ENCODE measurements at places on chromosomes 16 and 17.

- peak; percentile 79 for DNase-seq
Measured at GRCh38 chr17:74972107-74972972, at the start of gene HID1. TSS of gene HID1 (minus strand) at chr17:74972759. CDS start at chr17:74972656, 103 bp downstream.

DNA sequence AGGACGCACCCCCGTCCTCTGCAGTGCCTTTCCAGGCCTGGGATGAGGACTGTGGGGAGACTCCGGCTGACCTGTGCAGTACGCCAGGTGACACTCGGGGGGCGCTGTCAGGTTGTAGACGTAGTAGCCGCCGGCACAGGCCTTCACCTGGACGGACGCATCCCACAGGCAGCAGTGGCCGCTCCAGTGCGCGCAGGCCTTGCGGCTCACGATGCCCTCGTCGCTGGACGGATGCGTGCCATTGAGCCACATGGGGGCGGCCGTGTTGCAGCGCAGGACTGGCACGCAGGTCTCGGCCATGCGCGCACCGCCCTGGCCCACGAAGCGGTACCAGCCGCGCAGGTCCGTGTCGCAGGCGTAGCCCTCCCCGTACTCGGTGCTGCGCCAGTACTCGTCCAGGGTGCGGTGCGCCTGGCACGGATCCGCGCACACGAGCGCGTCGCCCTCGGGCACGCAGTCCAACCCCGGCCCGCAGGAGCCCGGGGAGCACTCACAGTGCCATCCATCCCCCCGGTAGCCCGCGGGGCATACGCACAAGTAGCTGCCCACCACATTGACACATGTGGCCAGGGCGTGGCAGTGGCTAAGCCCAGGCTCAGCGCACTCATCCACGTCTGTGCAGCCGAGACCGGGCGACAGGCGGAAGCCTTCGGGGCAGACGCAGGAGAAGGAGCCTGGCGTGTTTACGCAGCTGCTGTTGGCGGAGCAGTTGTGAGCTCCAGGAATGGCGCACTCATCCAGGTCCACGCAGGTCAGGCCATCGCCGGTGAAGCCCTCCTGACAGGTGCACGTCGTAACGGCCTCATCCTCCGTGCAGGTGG is 3.9 kb downstream of the UMOD start:
- no peak for DNase-seq

GRCh38 chr17:57597531-57598453 is 147.3 kb downstream of the CCDC182 start:
- DNase-seq, result no peak

- DNase-seq, result no peak
Measured at GRCh38 chr17:73584049-73584448, 60.2 kb downstream of the SDK2 start.

DNA sequence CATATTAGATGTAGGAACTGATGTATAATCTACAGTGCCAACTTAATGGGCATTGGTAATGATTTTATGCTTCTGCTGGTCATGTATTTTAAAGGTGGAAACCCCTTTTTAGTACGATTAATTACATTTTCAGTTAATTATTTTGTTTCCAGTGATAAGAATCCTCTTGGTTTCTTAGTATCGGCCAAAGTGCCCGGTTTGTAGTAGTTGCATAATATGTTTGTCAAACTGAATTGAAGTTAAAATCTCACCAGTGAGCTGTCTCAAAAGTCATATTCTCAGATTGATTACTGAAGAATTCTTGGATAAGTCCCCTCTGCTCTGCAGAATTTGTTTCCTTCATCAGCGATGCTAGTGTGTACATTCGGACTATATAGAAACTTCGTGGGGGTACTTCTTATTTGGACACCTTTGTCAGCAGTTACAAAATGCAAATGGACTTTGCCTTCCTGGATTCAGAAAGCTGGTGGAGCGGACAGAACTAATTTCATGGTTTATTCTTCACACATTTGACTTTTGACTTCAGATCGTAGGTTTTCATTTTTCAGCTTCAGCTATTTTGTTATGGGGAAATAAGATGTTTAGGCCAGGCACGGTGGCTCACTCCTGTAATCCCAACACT is 28.2 kb downstream of the SLC47A1 start:
- DNase-seq, result no peak

- DNase-seq, result no peak
Measured at GRCh38 chr17:31788956-31789355, 70.1 kb downstream of the COPRS start.

- peak; percentile 6 for DNase-seq
Measured at GRCh38 chr17:309361-309888, 43.2 kb downstream of the RPH3AL start.

GRCh38 chr17:16991349-16992009 is 19.6 kb upstream of the TNFRSF13B start:
- DNase-seq, result peak; percentile 82

- DNase-seq, result no peak
Measured at GRCh38 chr17:41777574-41778188, 8.8 kb downstream of the JUP start.

DNA sequence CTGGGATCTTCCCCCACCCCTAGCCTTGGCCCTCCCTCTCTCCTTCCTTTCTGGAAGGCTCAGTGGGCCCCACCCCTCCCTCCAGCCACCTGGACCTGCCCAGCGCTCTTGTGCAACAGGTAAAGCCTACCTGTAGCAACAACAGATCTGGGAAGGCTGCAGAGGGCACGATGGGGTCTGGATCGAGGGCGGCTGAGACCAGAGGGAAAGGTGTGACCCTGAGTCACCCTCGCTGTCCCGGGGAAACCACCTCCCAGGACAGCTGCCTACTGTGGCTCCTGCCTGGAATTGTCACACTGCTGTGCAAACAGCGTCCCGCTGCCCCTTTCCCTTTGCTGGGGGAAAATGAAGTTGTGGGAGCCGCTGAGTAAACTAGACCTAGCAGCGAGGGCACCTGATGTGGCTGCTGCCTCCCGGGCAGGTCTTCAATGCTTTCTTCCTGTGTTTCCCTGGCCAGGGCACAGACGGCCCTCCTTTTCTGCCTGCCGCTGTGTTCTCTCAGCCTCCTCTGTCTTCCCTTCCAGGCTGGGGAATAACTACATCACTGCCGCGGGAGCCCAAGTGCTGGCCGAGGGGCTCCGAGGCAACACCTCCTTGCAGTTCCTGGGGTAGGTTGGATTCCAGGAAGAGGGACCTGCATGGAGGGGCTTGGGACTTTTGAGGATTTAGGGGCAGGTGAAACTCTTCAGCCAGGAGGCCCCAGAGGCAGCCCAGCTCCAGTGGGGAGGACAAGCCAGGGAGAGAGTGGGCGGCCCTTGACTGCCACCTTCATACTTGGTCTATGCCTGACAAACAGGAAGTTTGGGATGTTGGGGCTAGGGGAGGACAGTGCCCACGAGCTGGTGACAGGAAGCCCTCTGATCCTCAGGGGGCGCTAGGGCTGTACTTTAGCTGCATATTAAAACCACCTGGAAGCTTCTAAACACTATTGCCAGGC is 22.2 kb upstream of the CYLD start:
- no peak for DNase-seq

DNA sequence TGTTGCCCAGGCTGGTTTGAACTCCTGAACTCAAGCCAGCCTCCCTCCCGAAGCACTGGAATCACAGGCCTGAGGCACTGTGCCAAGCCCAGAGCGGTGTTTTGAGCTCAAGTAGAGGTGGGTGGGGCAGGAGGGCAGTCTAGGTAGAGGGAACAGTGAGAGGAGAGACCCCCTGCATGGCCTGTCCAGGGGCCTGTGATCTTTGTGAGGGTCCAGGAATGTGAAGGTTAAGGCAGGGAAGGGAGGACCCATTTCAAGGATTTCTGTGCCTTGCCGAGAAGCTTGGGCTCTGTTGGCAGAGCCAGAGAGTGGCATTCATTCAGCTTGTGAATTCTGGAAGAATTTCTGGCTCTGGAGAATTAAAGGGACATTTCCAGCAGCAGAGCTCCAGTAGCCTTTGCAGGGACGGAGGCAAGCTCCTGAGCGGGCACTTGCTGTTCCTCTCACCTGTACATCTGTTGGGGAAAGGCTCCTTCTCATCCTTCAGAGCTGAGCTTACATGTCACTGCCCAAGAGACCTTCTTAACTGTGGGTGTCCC is 2.7 kb downstream of the WWOX start:
- DNase-seq, result no peak

GRCh38 chr17:80327518-80327917 is 66.9 kb downstream of the RNF213 start:
- no peak for DNase-seq

DNA sequence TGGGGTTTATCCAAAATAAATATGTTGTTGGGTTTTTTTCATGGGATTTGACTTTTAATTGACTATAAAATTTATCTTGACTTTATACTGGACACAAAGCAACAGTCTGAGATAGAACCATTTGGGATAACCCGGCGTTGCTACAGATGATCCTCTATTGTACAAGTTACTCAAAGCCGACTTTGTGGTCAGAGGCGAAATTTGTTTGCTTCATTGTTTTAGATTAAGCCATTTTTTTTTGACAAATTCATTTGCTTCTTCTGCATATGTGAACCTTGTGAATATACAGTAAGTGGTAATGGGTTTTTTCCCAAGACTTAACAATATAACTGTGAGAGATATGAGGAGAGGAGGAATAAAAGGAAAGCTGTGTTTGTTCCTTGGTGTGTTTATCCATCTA is 11.8 kb downstream of the MYO1D start:
- DNase-seq, result no peak

GRCh38 chr17:58534901-58535421 is 20.5 kb upstream of the MTMR4 start:
- no peak for DNase-seq

DNA sequence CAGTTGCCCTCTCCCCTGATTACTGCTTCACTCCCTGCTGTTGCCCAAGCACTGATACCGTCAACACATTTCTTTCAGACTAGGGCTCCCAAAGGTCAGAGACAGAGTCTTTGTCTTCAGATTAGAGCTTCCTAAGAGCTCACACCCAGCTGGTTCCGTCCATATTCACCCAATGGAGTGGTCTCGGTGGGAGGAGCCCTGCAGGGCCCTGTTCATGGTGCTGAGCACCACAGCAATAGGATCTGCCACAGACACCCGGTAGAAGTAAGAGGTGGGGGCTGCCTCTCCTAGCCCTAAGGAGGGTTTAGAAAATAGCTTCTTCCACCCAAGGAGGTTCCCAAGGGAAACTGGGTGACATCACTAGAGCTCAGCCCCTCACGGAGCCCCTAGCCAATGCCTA is 128.3 kb downstream of the CCDC144A start:
- DNase-seq, result no peak

DNA sequence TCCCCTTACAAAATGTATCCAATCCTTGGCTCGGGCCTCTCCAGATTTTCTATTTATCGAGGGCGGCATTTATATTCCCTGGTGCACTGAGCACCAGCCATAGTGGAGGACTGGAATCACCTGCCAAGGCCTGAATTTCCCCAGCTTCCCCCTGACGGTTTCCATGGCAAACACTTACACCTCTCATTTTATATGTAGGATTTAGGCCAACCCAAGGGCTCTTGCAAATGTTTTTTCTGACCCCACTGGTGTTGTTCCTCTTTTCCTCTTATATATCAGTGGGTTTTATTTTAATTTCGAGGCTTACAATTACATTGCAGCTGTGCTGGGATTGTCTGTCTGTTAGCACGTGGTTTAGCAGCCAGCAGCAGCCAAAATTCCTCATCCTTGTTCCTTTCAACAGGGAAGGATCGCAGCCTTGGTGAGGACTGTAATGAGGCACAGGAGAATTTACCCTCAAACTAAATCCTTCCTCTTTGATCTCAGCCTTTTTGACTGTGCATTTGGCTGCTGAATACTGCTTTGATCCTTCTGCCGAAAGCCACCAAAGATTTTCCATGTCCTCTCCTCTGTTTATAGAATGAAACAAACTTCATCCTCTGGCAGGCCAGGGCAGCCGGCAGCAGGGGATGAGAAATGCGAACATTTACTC is 26.5 kb upstream of the CES5A start:
- no peak for DNase-seq

DNA sequence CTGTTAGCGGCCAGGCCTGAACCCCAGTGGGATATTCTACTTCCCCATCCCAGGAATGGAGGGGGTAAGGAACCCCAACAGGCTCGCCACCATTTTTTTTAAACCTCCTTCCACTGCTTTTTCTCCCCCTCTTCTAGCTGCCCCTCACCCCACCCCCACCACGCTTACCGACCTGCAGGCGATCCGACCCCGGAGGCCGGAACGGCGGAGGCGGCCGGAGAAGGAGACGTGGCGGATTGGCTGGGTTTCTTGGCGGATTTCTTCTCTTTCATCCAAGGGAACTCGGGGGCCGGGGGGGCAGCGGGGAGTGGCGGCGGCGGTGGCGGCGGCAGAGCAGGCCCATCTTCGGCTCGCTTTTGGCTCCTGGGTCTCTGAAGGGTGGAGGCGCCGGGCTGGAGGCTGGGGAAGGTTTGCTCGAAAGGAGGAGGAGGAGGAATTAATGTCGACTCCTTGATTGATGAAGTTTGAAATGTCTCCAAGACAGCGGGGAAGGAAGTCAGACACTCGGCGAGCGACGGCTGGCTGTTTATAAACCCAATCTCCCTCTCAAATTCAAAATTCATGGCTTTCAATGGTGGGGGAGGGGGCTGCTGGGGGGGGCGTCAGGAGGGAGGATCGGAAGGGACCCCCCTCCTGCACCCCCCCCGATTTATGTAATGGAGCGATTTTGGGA is 424 bp downstream of the HOXB2 start:
- peak; percentile 38 for DNase-seq

DNA sequence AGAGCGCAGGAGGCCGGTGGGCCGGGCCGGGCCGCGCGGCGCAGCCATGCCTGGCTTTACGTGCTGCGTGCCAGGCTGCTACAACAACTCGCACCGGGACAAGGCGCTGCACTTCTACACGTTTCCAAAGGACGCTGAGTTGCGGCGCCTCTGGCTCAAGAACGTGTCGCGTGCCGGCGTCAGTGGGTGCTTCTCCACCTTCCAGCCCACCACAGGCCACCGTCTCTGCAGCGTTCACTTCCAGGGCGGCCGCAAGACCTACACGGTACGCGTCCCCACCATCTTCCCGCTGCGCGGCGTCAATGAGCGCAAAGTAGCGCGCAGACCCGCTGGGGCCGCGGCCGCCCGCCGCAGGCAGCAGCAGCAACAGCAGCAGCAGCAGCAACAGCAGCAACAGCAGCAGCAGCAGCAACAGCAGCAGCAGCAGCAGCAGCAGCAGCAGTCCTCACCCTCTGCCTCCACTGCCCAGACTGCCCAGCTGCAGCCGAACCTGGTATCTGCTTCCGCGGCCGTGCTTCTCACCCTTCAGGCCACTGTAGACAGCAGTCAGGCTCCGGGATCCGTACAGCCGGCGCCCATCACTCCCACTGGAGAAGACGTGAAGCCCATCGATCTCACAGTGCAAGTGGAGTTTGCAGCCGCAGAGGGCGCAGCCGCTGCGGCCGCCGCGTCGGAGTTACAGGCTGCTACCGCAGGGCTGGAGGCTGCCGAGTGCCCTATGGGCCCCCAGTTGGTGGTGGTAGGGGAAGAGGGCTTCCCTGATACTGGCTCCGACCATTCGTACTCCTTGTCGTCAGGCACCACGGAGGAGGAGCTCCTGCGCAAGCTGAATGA is 606 bp downstream of the THAP11 start:
- DNase-seq, result peak; percentile 68

DNA sequence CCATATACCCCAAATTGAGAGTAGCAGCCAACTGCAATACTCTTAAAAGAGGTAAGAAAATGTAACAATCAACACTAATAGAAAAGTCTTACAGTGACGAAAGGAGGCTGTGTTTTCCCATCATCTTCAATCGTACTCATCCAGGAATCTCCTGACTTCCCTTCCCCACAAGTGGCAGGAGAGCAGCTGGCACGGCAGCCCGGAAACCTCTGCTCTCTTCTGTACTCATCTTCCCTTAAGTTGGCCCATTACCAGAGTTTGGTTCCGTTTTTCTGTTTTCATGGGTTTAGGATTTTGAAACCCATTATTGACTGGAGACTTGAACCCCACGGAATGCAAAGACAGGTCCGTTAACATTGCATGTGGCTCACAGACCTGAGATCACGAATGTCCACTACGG is 11.7 kb upstream of the CD300H start:
- DNase-seq, result no peak
